ENCODE measurements at places on chromosomes 7 and 10. TPM values are rescaled to one million over a fixed set of nuclear protein-coding genes. Genes with fewer than 3 reads are reported as not detected.

DNA sequence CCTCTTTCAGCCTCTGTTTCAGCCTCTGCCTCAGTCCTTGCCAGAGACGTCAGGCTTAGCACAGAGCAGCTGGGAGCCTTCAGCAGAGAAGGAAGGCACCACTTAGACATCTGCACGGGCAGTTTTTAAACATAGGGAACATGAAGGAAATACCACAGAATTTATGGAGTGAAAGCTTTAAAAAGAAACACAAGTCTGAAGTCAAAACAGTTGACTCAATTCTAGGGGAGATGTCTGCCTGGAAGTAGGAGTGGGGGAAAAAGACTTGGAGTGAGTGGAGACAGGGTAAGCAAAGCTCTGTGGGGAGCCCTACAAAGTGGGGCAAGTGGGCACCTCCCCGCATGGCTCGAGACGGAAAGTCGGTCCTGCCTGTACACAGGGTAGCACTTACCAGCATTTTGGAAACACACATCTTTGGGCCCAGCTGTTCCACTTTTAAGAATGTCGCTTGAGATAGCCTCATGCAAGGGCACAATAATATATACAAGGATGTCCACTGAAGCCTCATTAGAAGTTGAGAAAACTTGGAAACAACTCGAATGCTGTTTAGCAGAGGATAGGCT lies 5.0 kb upstream of the TBXAS1 start:
- DNase-seq, result no peak

- no peak for DNase-seq
Observed at GRCh38 chr7:113698556-113699220, 220.1 kb downstream of the PPP1R3A start.

DNA sequence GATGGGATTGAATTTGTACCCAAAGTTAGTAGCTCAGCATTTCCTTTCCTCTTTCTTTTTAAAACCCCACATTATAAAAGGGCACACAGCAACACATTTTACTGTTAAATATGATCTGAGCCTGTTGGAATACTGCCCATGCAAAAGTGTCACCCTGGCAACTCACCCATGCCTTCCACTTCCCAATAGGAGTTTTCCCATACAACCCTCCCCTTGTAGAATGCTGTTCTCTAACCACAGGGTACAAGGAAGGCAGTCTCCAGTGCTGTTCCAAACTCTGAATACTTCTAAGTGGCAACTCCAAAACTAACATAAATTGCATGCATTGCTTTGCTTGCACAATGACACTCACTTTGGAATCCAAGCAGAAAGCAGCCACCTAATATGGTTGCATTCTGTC lies 60.8 kb downstream of the NRCAM start:
- no peak for DNase-seq

GRCh38 chr7:114979388-114979787 lies 57.5 kb downstream of the MDFIC start:
- DNase-seq, result no peak

GRCh38 chr10:92126100-92126650 lies 164.7 kb downstream of the CPEB3 start:
- no peak for DNase-seq

DNA sequence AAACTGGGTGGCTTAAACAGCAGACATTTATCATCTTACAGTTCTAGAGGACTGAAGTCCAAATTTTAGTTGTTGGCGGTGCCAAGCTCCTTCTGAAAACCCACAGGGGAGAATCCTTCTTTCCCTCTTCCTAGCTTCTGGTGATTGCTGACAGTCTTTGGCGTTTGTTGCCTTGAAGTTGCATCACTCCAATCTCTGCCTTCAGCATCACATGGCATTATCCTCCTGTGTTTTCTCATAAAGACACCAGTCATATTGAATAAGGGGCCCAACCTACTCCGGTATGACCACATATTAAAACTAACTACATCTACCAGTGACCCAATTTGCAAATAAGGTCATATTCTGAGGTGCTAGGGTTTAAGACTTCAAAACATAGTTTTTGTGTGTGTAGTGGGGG lies 472.1 kb upstream of the IGFBP3 start:
- DNase-seq, result no peak

GRCh38 chr10:131310551-131311401 lies 745 bp downstream of the TCERG1L start:
- no peak for DNase-seq

DNA sequence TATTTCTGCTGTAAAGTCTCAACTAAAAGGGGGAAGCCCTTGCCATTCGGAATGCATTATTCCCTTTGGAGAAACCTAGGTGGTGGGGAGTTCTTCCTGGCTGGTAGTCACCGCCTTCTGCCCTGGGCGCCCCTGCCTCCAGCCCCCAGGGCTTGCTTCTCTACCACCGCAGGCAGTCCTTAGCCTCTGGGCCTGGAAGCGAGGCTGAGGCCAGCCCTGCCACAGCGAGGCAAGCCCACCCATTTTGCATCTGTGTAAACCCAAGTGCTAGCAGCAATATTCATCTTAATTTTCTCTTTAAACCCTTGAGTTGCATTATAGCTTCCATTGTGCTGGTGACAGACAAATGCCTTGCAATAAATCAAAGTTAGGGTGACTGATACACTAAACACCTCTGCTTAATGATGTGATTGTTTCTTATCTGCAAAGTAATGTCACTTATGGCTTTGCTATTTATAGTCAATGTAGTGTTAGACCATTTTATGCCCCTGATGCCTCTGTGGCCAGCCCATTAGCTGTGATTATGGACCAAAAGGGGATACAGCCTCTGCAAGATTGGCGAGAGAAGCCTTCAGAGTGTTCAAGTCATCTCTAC lies 26.2 kb upstream of the MGMT start:
- DNase-seq, result no peak

DNA sequence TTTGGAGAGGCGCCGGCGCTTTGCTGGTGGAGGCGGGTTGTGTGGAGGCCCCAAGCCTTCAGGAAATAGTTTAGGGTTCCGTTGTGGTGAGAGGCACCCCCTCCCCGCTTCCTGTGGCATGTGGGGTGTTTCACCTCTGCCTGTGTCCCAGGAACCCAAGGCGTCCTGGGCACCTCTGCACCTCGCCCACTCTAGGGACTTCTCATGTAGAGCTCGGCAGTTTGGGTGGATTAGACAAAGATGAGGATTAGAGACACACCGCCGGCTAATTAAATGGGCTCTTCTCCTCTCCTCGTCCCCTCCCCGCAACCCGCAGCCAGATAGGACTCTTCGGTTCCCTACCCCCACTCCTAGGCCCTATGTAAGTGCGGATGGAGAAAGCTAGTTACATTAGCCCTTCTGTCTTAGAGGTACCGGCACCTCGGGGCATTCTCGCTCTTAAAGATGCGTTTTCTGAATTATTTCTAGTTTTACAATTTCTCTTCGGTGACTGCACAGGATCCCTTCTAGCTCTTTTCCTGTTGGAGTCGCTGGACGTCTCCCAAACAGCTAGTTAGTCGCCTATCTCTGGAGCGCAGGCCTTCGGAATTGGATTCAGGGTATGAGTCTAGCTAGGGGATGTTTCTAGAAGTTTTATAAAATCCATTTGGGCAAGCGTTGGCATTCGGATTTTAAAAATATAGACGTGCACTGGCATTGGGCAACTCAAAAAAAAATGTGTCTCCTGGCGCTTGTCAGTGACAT lies 7.8 kb downstream of the PTF1A start:
- no peak for DNase-seq

DNA sequence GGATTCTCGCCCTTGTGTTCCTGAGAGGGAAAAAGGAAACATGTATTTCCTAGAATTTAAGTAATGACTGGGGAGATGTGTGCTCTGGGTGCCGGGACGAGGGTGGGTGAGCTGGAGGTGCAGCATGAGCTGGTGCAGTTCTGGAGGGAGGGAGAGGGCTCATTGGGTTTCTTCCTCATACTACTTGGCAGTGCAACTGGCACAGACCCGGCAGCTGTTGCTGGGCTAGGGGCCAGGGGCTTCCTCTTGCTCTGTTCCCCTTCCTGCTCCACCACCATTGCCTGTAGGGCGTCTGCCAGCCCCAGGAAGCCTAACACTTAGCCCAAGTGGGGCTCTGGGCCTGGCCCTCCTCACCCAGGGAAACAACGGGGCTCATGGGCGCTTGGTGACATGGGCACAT lies 5.9 kb downstream of the RET start:
- no peak for DNase-seq

DNA sequence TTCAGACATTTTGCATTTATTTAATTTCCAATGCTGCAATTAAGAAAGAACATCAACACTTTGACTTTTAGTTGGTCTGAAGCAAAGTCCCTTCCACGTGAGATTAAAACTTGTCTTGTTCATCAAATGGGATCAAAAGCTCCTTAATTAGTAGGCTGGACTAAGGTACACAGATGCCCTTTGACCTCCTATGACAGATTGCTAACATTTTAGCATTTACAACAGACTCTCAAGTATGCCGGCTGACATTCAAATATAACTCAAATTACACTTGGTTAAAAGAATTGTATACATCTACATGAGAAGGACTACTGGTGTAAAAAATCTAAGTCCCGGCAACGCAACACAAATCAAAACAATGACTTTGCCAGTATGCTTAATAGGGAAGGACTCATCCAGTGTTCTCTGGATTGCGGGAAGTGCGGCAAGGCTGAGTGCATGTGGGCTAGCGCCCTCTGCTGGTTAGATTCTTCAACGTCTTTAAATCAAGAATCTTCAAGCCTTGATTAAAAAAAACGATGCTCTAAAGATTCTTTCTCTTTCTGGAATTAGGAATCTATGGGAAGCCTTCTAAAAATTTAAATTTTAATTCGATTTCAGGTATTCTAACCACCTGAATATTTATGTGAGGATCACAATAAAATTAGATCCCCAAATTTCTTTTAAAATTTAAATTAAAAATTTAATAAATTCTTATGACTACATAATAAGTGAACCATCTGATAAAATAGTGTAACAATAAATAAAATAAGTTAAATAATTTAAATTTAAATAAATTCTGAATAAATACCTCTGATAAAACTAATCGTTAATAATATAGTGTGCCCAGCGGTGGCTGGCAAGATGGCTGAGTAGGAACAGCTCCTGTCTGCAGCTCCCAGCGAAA lies 444.7 kb downstream of the DGKB start:
- peak; percentile 73 for DNase-seq

GRCh38 chr10:4506095-4506494 lies 319.9 kb upstream of the AKR1E2 start:
- DNase-seq, result no peak

- no peak for DNase-seq
Observed at GRCh38 chr10:52368725-52369124, 54.6 kb downstream of the DKK1 start.

DNA sequence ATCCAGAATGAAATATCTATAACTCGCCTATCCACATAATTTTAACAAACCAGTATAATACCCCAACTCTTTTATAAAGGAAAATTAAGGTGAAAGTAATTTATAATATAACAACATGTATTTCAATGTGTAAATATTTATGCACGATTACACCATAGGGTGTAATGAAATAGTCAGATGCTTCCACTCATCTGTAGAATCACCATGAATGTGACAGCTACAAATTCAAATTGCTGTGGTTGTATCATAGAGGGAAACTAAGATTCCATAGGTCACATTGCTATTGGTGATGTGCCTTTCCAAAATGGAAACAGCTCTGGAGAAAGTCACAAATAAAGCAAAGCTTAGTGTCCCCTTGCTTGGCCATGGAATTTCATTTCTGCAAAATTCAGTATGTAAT lies 95.7 kb downstream of the CPED1 start:
- no peak for DNase-seq

GRCh38 chr7:17472939-17473338 lies 174.5 kb downstream of the AHR start:
- no peak for DNase-seq

GRCh38 chr7:100167912-100168323 lies 499 bp downstream of the GAL3ST4 start:
- DNase-seq, result no peak

DNA sequence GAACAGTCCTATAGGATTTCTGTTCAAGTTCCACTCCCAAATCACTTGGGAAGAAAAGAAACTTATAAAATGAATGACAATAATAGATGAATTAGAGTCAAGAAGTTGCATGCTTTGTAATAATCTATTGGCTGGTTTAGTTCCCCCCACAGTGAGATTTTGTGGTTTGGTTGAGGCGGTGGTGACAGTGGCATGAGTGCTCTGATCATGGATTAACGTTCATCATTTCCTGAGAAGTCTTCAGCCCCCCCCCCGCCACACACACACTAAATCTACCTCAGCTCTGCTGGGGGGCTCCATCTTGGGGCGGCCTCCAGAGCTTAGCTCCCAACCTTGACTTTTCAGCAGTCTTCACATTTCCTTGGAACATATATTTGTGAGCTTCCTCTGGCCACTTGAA lies 121.7 kb downstream of the ABCA13 start:
- no peak for DNase-seq

DNA sequence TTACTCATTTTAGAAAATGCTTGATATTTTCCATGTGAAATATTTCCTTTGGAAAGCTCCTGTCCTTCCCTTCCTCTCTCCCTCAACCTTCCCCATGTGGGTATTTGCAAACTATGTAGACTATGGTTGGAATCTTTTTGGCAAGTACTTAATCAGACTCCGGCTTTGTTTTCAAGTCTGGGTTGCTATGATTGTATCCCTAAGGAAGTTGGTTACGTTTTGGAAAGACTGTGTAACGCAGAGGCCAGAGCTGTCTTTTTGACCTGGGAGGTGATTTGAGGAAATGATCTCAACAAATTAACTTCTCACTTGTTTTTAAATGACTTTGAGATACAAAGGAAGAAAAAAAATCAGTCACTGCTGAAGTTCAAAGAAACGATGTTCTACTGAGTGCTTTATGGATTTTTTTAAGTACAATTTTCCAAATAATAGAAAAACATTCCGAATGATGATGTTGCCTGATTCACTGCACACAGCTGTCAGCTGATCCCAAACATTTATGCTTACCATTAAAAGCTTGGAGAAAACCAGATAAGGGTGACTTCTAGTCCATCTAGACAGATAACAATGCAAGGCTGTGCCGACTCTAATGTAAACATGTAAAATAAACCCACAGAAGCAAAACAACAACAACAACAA lies 145.5 kb upstream of the CELF2 start:
- no peak for DNase-seq

DNA sequence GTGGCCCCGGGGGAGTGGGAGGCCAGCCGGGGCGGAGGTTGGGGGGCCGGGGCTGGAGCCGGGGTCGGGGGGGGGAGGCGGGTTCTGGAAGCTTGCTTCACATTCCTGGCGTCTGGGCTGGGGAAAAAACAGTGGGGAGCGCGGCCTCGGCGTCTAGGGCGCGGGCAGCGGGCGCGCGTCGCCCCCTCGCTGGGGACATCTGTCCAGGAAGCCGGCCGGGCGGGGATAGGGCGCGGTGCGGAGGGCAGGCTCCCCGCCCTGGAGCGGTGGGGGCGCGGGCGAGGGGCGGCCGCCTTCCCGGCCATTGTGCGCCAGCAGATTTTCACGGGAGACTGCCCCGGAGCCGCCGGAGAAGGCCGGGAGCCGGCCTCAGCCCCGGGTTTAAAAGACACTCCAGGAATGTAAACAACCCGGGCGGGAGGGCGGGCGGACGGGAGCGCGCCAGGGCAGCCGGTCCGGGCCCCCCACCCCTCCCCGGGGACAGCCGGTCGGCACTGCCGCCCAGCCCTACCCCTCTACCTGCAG lies 1.4 kb downstream of the ZMIZ1 start:
- DNase-seq, result peak; percentile 26

The CALHM3 gene
- not detected for polyA plus RNA-seq

The TMEM196 gene
- not detected for polyA plus RNA-seq

The GPR37 gene
- 1.0 TPM for polyA plus RNA-seq

The MUC12 gene
- 0.36 TPM for polyA plus RNA-seq

The CPED1 gene
- polyA plus RNA-seq, result 37.1 TPM

The ZFYVE27 gene
- polyA plus RNA-seq, result 23.7 TPM

The HOXA13 gene
- polyA plus RNA-seq, result 0.01 TPM

The WIPF3 gene
- polyA plus RNA-seq, result 5.8 TPM

The ITPRID1 gene
- not detected for polyA plus RNA-seq

Data from renal cortex interstitium (tissue), 15 donors.